T-helper 2 cell treated with Interferon-gamma antibody and Interleukin-4, amounts not matched to agents 5 μg/mL and 100 μg/mL, for 36 hours (primary cell): ENCODE measurements at places on chromosomes 12 and 14.

GRCh38 chr12:92719674-92720073 lies 16.9 kb downstream of the PLEKHG7 start:
- DNase-seq, result no peak

- no peak for DNase-seq
Measured at GRCh38 chr14:90692826-90693225, 123.4 kb downstream of the TTC7B start.

DNA sequence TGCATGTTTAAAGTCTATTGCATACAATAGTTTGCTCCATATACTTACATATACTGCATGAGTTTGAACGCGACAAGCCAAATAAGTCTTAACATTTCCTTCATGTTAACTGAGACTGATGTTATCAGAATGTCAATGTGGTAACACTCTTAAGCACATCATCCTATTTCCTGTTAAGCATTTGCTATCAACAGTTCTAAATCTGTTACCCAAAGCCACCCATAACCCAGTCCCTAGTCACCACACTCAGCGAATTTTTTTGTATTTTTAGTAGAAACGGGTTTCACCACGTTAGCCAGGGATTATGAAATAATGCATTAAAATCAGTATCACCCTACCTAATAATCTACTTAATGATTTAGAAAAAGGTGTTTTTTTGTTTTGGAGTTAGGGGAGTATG lies 39.4 kb downstream of the HNRNPC start:
- DNase-seq, result no peak

DNA sequence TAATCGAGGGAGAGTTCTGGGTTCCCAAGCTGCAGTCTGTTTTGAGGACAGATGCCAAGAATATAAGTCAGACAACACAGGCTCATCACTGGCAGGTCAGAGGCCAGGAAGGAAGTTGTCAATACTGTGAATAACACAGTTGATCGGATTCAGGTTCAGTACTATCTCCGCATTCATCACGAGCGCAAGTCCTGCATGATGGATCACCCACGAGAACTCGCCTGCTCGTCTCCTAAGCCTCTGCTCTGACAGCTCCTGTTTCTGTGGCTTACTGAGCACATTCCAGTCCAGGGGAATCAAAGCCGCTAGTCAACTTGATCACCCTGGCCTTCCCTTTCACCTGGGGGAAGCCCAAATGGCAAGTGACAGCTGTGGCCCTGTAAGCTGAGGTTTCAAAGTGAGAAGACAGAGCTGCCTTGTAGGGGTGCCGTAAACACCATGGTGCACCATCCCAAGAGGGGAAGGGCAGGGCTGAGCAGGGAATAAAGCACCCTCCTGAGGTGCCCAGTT lies 60.1 kb upstream of the DICER1 start:
- DNase-seq, result no peak

DNA sequence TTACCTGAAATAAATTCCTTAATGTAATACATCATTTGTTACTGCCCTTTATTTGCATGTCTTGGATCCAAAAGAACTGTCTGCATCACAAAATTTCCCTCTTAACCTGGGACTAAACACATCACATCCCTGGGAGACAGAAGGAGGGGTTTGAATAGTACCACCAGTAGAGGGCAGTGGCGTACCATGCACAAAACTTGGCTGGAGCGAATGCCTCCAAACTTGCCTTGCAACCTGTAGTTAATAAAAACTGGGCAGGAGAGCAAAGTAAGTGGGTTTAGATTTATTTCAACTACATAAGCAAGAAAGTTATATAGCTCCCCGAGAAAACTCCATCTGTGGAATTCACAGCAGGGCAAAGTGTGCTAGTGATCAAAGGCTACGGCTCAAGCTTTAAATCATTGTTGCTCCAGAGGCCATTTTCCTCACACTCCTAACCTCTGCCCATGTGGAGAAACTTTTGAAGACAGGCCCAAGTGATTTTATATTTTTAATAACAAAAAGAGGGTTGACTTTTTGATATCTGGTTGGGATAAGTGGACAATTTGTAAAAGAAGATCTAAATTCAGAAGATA lies 1176.7 kb upstream of the SEL1L start:
- no peak for DNase-seq

DNA sequence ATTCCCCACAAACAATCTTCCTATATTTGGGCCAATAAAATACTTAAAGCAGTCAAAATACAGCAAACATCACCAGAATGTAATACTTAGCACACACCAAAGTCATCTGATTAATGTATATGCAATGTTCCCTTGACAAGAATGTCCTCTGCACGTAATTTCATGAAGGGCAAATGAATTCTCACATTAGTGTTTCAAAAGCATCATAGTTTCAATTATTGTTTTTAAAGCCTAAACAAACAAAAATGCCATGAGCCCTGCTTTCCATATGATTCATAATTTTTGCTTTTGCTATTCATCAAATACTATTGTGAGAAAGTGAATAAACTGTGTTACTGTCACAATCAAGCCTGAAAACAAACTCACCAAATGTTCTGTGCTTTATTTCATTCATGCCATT lies 156.0 kb downstream of the EPS8 start:
- no peak for DNase-seq

DNA sequence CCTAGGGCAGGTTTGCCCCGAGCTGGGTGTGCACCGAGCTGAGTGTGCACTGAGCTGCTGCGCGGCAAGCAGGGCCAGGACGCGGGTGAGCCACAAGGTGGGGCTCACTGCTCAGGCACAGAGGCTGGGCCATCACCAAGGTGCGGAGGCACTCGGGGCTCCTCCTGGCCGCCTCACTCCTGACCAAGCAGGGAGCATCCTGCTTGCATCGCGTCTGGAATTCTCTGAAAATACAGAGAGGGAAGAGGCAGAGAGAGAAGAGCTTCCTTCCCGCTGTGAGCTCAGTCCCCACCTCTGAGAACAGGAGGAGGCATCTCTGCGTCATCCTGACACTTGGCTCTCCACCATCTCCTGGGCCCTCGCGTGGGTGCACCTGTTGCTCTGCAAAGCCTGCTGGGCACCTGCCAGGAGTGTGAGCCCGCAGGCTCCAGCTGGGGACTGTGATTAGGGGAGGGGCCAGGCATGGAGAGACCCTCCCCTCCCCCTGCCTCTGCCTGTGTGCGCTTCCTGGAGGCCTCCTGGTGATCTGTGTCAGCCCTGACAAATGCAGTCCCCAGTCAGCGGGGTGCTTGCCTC lies 116.3 kb downstream of the GLT1D1 start:
- DNase-seq, result peak; percentile 26

DNA sequence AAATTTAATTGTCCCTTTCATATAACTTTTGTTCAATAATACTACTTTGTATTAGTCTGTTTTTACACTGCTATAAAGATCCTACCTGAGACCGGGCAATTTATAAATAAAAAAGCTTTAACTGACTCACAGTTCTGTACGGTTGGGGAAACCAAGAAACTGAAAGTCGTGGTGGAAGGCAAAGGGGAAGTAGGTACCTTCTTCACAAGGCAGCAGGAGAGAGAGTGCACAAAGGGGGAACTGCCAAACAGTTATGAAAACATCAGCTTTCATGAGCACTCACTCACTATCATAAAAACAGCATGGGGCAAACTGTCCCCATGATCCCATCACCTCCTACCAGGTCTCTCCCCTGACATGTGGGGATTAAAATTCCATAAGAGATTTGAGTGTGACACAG lies 1069.0 kb downstream of the FSCB start:
- no peak for DNase-seq

DNA sequence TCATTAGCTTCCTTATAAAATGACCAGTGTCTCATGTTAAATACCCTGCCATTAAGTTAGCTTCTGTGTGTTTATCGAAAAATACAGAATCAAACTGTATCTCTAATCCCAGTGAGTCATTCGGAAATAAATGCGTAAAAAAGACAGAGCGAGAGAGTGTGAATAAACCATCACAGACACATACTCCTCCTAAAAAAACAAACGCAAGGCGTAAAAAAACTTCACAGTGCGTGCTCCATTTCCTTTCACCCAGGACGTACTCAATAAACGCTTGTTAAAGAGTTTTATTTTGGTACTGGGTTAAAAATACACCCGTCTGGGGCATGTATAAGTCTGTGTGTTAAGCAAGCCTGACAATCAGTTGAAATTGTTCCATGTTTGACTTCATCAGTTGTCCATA lies 58.8 kb upstream of the ISM2 start:
- DNase-seq, result no peak

- DNase-seq, result no peak
Measured at GRCh38 chr12:94157981-94158411, 9.6 kb downstream of the PLXNC1 start.

GRCh38 chr12:48903982-48904411 lies 21.3 kb downstream of the FKBP11 start:
- peak; percentile 73 for DNase-seq

DNA sequence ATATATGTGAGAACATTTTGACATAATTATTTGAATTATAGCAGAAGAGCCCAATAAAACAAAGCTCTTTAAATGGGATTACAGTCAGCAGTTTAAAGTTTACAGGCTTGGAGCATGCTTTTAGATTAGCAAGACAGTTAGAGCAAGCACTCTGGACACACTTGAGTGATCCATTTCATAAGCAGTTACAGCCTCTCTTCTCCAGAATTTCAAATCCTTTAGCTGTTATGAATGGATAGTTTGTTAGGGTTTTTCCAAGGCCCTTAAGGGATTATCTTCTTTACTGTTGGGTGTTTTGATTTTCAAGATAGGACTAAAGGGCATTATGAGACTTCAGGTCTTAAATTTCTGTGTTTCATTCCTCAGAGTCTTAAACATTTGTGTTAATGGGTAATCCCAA lies 36.3 kb downstream of the BEST3 start:
- no peak for DNase-seq

DNA sequence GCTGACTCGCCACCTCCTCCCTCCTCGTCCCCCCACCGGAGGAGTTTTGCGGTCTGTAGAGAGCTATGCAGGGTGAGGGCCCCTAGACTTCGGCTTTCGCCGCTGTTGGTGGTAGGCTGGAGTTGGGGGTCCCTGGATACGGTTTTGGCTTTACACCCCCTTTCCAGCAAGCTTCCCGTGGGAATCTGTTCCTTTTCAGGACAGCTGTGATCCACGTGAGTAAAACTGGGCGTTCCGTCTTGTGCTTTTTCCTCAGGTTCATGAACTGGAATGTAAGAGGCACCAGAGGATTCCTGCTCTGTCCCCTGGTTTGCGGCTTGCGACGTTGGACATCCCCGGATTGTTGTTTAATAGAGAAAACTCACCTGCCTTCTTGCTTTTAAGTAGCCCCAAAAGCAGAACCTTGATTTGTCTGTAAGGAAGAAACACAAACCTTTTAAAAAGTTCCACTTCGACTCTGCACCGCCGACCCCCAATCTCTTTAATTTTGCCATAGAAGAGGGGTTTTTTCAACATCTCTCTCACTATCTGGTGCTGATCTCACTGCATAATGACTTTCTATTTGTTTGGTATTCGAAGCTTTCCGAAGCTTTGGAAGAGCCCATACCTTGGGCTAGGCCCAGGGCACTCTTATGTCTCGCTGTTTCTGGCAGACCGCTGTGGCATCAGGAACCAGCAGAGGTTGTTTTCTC lies 490 bp downstream of the PRORP start:
- DNase-seq, result no peak

GRCh38 chr14:63297372-63298063 lies 21.2 kb downstream of the GPHB5 start:
- no peak for DNase-seq

DNA sequence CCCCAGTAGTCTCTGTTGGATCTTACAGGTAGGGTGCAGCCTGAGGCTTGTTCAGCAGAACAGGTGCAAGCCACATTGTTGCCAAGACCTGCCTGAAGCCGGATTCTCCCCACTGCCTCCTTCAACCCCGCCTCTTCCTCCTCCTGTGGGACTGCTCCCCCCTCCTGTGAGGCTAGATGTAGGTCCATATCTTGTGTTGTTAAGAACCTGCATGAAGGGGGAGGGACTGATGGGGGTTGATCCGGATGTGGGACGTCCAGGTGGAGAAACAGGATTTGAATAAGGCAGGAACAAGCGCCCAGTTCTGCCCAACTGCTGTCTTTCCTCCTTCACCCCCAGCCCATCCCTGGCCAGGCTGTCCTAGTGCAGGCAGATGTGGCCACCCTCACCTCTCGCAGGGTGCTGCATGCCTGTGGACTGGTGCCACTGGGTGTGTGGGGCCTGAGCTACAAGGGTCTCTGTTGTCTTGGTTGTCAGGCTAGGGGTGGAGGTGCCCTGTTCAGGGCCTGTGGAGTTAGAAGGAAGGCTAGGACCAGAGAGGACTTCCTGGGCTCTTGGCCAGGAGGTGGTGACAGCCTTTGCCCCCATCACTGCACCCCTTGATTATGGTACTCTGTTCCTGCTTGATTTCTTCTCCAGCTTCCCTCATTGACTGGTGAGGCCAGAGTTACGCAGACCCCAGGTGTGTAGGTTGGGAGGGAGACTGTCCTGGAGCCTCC lies 1.4 kb downstream of the NR4A1 start:
- no peak for DNase-seq

- DNase-seq, result no peak
Measured at GRCh38 chr12:75137896-75138295, 71.7 kb downstream of the KCNC2 start.

DNA sequence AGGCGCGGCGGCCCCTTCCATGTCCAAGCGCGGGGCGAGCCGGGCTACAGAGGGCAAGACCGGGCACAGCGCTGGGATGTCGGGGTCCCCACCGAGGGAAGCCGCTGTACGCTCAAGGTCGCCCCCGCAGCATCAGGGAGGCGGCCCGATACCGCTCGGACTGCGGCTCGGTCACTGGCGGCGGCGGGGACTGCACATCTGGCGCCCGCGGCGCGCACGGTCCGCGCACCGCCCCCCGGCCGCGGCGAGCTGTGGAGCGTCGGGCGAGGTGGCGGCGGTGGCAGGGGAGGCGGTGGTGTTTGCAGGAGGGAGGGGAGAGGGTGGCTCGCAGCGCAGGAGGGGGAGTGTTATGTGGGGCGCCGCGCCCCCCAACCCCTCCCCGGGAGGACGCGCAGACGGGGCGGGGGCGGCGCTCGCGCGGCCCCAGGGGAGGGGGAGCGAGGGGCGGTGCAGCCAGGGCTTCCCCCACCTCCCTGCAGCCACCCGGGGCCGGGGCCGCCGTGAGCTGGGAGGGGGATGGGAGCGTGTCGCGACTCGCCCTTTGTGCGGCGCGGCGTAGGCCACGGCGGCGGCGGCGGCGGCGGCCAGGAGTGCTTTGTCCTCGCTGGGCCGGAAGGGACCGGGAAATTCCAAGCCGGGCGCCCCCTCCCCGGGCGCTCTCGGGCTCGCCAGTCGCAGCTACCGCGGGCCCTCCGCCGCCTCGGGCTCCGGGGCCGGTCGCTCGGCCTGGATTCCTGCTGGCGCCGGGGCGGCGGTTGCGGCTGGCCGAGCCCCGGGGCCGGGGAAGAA lies at the start of gene NUAK1:
TSS of gene NUAK1 (minus strand) at position 322 of the 789 bp plus-strand sequence. CDS start at position 21, 301 bp downstream.
- DNase-seq, result peak; percentile 7

DNA sequence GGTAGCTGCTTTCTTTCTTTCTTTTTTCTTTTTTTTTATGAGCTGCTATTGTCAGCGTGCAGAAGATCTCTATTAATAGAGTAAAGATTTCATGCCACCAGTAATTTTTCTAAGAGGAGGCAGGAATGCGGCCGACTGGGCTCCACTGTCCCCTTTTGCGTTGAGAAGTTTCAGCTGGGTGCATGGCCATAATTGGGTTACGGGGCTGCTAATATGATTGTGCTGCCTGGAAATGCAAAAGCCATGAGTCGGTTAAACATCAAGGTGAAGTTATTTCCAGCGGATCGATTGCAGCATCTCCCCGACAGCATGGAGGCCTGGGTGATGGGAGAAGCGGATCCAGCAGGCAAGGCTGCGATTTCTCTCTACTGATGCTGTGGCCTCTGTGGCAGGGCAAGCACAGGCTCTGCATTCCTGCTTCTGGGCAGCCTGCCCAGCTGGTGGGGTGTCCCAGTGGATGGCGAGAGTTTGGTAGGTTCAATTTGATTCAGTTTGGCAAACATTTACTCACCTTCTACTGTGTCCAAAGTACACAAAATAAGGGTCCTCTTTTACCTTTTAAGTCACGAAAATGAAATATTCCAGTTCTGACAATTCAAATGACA lies 54.4 kb upstream of the PRMT8 start:
- no peak for DNase-seq
